ENCODE measurements at places on chromosomes 6 and 20.
A peak's percentile ranks its signal among the peaks of the same experiment; 100 is the strongest.

- no peak for DNase-seq
Measured at GRCh38 chr6:118786596-118787453, 107.1 kb upstream of the ASF1A start.

GRCh38 chr20:3980260-3981131 is 34.9 kb downstream of the RNF24 start:
- DNase-seq = no peak

DNA sequence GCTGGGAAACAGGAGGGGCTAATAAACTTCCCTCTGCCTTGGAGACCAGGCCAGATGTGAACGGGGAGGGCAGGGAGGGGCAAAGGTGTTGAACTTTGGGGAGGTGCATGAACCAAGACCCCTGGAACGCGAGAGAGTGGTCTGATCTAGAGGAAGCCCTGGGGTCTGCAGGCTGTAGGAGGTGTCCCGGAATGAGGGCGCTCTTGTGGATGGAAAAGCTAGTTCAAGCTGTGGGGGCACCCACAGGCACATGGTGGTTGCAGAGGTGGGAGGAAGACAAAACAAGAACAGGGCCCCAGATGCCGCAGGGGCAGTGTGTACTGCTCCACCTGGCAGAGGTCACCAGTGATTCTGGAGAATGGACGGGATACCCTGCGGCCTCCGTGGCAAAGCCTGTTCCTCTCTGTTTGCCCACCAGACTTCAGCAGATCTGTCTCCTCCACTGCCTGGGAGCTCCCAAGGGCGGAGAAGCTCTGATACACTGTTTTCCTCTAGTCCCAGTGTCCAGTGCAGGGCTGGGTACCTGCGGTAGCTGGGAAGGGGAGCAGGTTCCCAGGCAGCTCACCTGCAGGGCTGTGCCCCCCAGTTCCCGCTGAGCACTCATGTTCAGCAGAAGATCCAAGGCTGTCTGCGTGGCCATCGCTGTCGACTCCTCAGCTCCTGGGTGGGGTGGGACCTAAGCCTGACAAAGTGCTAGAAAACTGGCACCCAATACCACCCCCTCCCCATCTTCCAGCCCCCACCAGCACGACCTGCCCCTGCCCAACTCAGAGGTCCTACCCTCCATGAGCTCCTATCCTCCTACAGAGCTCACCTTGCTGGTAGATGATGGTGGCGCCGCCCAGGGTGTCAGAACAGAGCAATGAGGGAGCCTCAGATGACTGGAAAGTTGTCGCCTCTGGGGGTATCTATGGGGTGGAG is 14.7 kb downstream of the ZNF335 start:
- no peak for DNase-seq

DNA sequence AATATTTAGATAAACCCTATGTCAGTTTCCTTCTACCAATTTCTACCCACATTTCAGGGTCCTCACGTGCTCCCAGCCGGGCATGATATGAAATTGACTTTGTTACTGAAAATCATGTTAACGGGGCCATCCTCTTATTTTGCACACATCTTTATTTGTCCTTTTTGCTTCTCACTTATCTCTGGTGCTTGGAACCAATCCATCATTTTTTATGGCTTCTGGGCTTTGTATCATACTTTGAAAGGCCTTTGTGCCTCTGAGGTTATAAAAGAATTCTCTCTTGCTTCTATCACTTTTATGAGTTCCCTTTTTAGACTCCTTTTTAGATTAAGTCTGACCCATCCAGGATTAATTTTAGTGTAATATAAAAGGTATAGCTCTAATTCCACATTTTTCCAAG is 117.1 kb upstream of the PRND start:
- DNase-seq = no peak

- DNase-seq = no peak
Measured at GRCh38 chr20:34368547-34368946, 5.5 kb downstream of the ITCH start.

DNA sequence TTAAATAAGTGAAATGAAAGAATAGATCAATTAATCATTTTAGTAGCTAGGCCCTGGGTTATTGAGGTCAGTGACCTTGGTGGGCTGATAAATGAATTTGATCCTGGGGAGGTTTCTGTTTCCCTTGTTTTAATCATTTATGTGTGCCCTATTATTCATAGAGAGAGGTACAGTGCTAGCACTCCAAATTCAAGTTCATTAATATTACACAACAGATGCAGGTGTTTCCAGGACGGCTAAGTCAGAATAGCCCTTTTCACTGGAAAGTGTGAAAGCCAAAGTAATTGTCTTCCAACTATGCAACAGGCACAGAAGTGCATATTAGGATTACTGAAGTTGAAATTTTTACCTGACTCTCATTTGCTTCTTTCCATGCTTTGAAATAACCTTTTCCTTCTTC is 61.7 kb upstream of the SGK1 start:
- DNase-seq = no peak

DNA sequence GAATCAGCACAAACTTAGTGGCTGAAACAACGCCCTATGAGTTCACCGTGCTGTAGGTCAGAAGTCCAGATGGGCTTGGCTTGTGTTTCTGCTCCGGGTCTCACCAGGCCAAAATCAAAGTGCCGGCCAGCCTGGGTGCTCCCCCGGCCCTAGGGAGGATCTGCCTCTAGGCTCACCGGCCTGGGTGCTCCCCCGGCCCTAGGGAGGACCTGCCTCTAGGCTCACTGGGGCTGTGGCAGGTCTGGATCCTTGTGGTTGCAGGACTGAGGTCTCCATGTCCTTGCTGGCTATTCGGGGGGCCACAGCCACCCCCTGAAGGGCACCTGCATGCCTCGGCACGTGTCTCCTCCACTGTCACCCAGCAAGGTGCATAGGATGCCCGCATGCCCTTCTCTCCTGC is 216.3 kb downstream of the TAF4 start:
- no peak for DNase-seq

DNA sequence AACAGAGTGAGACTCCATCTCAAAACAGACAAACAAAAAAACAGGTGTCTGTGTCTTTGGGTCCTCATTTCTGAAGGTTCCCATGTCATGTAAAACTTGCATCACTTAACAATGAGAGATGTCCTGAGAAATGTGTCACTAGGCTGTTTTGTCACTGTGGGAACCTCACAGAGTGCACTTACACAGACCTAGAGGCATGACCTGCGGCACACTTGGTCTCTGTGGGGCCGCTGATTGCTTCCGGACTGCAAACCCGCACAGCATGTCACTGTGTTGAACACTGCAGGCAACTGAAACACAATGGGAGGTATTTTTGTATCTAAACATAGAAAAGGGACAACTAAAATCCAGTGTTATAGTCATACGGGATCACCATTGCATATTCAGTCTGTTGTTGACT is 42.3 kb upstream of the TMEM181 start:
- no peak for DNase-seq

GRCh38 chr20:12482661-12483060 is 526.1 kb upstream of the SPTLC3 start:
- DNase-seq = no peak

GRCh38 chr6:87151471-87151780 is 3.9 kb upstream of the ZNF292 start:
- no peak for DNase-seq

- DNase-seq = no peak
Measured at GRCh38 chr6:157629220-157629619, 193.8 kb upstream of the SNX9 start.

DNA sequence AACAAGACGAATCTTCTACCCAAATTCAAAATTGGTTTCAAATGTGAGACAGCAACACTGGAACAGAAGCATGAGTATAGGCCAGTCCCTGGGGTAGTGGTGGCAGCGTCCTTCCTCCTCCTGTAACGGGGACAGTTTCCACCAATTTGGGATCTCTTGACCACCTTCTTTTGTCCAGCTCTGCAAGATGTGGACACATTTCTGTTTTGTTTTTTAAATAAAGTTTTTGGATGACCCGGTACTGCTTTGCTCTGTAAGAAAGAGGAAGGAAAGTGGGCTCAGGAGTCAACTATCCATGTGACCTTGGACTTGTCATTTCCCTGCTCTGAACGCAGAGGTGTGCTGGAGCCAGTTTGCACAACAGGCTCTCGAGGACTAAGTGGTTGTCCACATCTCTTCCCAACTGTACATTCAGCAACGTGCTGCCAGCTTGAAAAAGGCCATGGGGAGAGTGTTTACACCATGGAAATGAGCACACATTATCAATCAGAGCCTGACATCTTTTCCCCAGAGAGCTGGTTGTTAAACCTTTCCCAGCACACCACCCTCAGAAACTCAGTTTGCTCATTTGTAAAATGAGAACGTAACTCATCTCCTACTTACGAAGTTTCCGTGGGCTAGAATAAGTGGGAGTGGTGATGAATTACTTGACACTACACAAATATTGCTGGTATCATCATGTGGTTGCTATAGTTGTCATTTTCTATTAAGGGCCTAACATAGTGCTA is 66.5 kb downstream of the ADTRP start:
- DNase-seq = no peak

DNA sequence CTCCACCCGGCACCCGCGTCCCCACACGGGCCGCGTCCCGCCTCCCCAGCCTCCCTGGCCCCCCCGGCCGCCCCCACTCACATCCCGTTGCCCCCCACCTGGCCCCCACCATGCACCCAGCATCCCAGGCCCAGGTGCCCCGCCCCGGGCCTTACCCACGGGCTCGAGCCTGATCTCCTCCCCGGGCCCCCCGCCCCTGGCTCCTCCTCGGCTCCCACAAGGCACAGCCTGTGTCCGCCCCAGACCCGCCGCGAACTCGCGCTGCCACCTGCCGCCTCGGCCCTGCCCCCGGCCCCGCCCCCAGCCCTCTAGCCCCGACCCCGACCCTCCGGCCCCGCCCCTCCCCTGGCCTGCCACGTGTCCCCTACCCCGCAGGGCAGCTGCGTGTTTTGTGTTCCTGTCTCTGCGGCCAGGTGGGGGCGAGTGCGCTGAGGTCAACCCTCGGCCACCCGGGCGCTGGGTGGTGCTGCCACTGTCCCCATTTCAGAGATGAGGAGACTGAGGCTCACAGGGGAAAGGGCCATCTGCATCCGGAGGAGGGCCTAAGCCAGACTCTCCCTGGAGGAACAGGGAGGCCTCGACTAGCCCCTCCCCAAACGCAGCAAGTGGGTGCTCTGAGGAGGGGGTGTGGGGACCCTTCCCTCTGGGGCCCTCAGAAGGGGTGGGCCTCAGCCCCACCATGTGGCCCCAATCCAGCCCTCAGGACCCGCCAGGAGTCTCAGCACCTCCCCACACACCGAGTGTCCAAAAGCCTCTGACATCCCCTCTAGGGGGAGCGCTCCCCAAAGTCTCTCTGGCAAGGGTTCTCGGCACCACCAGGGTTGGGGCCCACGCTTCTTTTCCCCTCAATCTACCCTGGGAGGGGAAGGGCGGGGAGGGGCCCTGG is 99.8 kb downstream of the TAF4 start:
- DNase-seq = no peak

GRCh38 chr20:14142171-14142570 is 146.9 kb downstream of the MACROD2 start:
- peak; percentile 66 for DNase-seq
